ENCODE measurements at places on chromosomes 6 and 20.
A peak's percentile ranks its signal among the peaks of the same experiment; 100 is the strongest.

- peak; percentile 61 for DNase-seq
Observed at GRCh38 chr6:11536795-11537194, 754 bp upstream of the TMEM170B start.

DNA sequence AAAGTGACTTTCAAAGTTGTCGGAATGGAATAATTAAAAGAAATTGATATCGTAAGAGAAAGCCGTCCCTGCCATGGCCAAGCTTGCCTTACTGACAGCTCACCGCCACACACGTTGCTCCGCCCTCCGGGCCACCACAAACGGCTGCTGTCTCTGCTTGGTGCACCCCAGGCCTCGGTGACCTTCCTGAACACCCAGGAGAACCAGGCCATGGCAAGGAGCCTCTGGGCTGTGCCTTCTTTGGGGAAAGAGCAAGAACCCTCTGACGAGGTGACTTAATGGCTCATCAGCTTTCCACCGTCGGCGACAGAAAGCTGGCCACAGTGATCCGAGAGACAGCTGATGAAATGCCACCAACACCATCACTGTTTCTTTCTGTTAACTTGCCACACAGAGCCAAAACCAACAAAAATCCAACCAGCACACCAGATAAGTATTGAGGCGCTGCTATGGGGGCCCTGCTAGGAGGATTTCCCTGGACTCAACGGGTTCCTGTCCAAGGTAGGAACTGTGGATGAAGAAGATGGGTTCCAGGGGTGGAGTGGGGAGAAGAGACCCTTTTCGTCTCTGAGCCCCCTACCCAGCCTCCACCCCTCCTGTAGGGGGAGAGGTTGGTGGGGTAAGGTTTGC, 61.4 kb downstream of the NPEPL1 start:
- DNase-seq, result no peak

- no peak for DNase-seq
Observed at GRCh38 chr20:32162351-32162750, 45.2 kb downstream of the PLAGL2 start.

DNA sequence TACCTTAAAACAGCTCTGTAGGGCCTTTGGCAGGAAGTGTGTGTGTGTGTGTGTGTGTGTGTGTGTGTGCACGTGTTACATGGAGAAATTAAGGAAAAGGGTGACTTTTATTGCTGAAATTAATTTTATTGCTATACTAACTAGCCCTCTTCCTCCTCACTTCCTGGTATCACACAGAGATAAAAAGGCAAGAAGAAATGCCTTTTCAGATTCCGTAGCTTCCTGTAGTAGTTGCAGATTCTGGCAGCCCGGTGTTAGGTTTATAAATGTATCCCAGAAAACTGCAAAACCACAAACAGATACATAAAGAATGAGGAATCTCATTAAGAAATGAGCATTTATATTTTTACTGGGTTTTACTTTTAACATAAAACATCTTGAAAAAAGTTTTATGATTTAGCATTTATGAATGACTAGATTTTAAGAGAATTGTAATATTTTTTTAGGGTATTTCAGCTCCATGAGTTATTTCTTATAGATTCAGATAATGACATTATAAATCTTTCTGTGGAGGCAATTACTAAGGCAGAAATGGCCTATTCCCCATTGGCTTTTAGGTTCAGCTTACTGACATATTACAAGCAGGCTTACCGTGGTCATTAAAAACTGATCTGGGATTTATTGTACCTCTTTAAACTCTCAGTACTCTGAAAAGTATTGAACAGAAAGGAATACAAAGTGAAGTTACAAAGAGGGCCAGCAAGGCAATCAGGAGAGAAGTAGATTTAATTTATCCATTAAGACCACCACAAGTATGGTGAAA, 249.1 kb upstream of the TSHZ2 start:
- no peak for DNase-seq

- no peak for DNase-seq
Observed at GRCh38 chr6:136751522-136751956, 40.7 kb downstream of the MAP3K5 start.

DNA sequence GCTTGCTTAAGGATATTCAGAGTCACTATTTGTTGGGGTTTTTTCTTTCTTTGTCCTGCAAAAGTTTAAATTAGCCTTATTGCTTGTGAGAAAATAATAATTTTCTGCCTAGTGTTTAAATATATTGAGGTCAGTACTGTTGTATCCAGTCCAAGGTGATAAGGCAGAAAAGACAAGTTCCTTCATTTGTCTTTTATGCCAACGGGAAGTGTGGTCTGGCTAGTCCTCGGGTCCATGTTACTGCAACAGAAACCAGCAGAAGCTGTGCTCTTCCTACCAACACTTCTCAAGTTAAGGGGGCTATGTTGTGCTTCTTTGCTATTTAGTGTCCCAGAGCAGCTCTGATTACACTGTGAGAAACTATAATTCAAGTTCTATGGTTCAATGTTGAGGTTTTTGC, 301.1 kb downstream of the TBC1D7 start:
- no peak for DNase-seq

DNA sequence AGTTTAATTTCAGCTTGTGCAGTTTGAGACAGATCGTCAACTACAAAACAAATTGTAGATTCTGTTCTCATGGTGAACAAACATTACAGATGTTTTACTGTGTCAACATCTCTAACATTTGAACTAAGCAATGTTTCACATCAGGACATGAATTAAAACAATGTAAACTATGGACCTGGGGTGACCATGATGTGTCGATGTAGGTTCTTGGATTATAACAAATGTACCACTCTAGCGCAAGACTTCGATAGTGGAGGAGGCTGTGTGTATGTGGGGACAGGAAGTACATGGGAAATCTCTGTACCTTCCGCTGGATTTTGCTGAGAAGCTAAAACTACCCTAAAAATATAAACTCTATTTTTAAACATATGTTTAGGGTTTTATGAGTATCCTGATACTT, 17.1 kb downstream of the HIVEP2 start:
- DNase-seq, result no peak

DNA sequence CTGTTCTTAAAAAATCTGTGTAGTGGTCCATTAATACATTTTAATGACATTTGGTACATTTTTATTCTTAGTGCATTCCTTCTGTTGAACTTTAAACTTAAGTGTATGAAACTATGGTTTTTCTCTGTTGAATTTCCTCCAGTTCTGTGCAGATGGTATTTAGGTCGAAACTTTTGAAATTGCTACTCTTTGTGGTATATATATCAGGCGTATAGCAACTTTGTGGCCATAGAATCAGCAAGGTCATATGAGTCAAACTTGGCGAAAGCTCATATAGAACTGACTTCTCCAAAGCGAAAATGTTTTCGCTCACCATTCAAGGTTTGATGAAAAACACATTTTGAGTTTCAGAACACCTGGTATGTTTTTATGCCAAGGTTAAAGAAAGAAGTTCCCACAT, 93.7 kb downstream of the MAP3K4 start:
- DNase-seq, result no peak

GRCh38 chr20:41057999-41058673, 29.5 kb downstream of the TOP1 start:
- DNase-seq, result no peak

- no peak for DNase-seq
Observed at GRCh38 chr6:169931261-169931660, 179.8 kb downstream of the ERMARD start.

GRCh38 chr6:12150812-12151432, 138.8 kb downstream of the HIVEP1 start:
- DNase-seq, result no peak

DNA sequence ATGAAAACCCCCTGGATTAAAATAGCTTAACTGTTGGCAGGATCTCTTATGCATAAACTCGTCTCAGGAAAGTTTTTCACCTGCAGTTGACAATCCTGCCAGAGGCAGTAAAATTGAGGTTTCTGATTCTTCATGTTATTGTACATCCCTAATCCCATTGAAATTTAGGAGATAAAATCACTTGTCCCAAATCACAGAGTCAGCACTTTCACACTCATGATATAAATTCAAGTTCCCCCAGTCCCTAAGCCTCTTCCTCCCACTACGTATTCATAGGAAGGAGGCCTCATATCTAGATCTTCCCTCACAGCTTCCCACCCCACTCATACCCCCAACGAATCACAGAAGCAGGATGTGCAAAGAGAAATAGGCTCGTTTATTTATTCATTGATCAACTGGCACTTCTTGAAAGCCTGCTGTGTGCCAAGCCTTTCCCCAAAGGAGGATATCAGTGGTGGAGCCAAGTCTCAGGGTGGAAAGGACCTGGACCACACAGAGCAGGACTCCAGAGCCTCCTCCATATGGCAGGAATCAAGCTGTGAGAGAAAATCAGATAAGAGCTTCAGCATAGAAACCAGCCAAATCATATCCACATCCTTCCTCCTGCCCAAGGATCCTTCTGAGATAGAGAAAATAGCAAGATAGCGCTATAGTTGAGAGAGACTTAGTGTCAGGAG, 2.3 kb downstream of the SLPI start:
- no peak for DNase-seq

DNA sequence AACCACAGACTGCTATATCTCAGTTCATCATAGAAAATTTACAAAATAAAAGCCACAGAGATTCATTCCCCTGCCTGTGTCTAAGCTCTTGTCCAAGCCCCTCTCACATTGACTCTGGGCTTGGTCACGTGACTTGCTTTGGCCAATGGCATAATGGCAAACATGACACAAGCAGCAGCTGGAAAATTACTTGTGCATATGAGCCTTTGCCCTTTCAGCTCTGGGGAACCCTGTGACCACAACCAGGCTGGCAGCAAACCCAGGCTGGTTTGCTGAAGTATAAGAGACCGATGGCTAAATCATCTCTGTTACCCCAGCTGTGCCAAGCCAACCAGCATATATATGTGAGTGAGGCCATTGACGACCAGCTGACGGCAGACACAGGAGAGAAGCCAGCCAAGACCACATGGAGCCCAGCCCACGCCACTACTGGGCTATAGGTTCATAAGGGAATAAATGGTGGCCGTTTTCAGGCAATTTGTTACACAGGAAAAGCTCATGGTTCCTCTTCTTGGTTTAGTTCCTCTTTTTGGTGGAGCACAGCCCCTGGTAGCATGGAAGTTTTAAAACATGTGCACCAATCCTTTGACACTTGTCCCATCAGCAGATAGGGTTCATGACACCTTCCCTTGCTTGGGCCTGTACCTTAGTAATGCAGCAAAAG, 31.8 kb upstream of the RSPO4 start:
- no peak for DNase-seq

DNA sequence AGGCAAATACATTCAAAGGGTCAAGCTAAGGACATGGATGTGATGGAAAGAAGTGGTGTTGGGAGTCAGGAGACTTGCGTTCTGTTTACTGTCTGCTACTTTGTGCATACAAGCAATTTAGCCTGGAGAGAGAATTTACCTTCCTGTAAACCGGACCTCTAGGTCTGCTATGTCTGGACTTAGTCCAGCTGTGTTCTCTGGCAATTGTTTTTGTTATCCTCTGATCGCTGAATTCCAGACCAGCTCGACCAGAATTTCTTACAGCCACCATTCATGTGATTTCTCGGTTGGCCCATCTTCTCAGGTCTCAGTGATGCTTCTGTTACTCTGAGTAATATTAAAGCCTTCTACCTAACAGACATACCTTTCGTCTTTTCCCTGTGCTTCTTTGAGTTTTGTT, 75.2 kb downstream of the LRRC1 start:
- no peak for DNase-seq

DNA sequence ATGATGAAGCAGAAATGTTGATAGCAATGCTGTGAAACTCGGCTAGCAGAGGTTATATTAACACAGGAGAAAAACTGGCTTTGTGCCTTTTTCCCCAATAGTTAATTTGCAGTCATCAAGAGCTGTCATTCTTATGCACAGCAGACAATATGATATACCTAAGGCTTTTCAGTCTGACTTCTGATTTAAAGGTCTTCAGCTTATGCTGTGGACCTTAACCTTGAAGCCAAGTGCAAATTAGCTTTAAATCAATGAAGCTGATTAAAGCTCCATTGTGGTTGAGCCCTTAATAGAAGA, 171.6 kb upstream of the ID4 start:
- DNase-seq, result no peak

- DNase-seq, result peak; percentile 54
Observed at GRCh38 chr20:44056010-44056698, 130.8 kb downstream of the JPH2 start.

DNA sequence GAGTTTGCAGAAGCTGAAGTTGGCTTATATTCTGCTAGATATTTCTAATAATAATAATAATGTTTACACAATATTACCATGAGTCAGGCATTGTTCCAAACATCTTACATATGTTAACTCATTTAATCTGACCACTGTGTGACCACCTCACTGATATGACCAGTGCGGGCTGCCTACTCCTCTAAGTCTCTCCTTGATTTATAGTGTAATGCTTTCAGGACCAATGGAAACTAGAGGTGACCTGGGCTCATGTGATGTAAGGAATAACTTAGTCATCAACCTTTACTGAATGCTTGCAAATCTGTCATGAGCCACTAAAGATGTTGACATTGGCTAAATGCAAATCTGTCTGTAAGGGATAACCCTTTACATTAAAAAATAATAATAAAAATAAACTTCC, 51.1 kb upstream of the GPR6 start:
- no peak for DNase-seq

DNA sequence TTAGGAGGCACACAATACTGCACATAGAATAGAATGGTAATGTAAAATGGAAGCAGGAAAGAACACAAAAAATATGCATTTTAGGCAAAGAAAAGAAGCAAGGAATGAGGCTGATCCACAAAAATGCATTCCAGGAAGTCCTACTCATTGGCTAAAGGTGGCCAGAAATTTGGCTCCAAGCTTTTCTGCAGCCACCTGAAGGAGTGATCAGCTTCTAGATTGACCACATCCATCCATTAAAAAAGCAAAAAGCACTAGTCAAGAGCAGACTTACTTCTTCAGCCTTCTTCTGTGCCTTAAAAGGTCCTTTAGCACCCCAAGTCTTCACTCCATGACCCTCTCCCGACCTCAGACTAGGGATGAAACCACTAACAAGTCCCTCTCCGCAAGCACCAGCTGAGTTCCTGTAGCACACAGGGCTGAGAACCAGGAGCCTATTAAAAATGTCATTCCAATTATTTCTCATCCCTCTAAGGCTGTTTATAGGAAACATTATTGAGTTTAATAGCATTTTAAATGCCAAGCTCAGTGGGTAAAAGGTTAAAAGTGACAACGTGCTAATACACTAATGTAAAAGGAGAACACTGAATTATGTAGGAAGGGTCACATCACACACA, 36.5 kb downstream of the TRAM2 start:
- DNase-seq, result no peak

DNA sequence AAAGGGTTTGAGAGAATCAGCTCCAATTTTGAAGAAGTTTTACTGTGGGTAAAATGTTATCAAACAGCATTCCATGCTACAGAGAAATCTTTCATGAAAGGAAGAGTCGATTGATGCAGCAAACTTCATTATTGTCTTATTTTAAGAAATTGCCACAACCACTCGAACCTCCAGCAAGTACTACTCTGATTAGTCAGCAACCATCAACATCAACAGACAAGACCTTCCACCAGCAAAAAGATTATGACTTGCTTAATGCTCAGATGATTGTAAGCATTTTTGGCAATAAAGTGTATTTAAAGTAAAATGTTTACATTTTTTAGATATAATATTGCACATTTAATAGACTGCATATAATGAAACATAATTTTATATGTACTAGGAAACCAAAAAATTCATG, 87.5 kb downstream of the AKAP7 start:
- DNase-seq, result no peak

Measured in sciatic nerve (tissue), 2 donors.